Stimulated activated naive B cell treated with anti-CD40 and anti-IgM and Interleukin-4, amounts not matched to agents 10 μg/mL and 1 μg/mL and 100 μg/mL, for 72 hours (primary cell): ENCODE measurements at places on chromosomes 5 and 9.

GRCh38 chr5:149273950-149274349, 2.3 kb downstream of the AFAP1L1 start:
- no peak for DNase-seq

DNA sequence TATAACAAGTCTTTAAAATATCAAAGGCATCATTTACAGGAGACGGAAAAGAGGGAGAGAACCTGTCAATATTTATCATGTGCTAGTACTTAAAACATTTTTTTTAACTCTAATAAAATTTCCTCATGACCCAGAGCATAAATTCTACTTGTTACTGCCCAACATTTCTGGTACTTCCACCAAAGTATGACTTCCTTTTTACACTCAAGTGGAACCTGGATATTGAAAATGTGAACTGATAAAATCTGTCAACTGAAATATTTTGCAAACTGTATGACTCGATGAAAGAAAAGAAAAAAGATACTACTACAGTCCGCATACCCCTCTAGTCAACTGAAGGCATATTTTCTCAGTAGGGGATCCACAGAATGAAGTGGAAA, 37.1 kb downstream of the FAM13B start:
- DNase-seq = no peak

- no peak for DNase-seq
Measured at GRCh38 chr5:8721536-8721935, 824.3 kb downstream of the SEMA5A start.

- no peak for DNase-seq
Measured at GRCh38 chr5:88045931-88046461, 222.6 kb downstream of the TMEM161B start.

- DNase-seq = no peak
Measured at GRCh38 chr5:158324236-158324635, 465.3 kb upstream of the CLINT1 start.

- no peak for DNase-seq
Measured at GRCh38 chr5:90446961-90447360, 27.6 kb downstream of the MBLAC2 start.

GRCh38 chr9:10538073-10538472, 74.7 kb downstream of the PTPRD start:
- DNase-seq = no peak

GRCh38 chr9:100440071-100440470, 13.1 kb downstream of the MSANTD3 start:
- no peak for DNase-seq

GRCh38 chr9:115198001-115198400, 80.0 kb upstream of the TNC start:
- no peak for DNase-seq

DNA sequence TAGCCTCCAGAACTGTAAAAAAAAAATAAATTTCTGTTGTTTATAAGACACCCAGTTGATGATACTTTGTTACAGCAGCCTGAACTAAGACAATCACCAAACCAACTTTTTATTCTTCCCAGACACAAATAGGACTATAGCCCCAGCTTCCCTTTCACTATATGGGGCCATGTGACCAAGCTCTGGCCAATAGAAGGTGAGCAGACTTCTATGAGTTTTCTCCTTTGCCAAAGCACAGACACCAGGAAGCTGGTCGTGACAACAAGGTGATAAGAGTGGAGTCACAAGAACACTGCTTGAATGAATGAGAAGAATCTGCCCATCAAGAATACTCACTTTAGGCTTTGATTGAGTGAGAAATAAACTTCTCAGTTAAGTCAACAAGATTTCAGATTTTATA, 217.7 kb downstream of the DEPDC1B start:
- DNase-seq = no peak

DNA sequence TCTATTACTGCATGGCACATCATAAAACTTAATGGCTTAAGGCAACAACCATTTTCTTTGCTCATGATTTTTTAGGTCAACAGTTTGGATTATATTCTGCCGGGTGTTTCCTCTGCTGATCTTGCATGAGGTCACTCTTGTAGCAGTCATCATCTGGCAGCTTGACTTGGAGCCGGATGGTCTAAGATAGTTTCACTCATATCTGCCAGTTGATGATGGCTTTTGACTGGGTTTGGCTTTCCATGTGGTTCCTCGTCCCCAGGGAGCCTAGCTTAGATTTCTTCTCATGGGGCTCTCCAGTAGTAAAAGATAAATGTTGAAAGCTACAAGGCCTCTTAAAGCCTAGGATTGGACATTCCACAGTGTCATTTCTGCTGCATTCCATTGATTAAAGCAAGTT, 27.4 kb downstream of the LNPEP start:
- no peak for DNase-seq

GRCh38 chr5:130151239-130151638, 247.0 kb downstream of the CHSY3 start:
- no peak for DNase-seq

GRCh38 chr9:86443992-86444391, 89.8 kb upstream of the TUT7 start:
- no peak for DNase-seq

DNA sequence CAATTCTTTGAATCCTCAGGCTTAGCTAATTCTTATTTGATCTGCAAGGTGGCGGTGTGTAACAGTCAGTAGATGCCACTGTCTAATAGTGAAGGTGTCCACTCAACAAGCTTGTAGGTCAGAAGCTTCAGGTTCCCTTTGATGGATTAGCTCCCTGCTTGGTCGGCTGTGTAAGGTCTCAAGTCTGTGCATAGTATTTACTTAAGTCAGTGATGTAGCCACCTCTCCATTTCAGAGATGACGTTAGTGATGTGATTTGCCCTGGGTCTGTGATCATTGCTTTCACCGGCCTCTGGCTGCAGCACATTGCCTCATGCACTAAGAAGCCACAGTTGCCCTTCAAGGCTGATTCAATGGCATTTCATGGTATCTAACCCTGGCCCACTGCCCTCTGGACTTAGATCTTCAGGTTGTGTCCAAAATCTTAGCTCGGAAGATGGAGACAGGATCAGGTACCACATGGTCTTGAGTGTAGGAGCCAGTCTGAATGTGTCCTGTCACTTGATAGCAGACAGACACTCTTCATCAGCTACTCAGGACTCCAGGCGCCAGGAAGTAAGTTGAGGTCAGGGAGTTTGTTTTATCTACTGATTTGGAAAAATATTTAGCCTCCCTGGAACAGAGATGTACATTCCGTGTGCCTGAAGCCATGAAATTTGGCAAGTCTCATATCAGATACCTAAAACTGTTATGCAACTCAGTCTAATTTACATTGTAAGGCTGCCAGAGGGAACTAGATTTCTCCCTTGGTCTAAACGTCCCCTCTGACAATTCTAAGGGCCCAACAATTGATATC, 42.9 kb downstream of the SUB1 start:
- no peak for DNase-seq

DNA sequence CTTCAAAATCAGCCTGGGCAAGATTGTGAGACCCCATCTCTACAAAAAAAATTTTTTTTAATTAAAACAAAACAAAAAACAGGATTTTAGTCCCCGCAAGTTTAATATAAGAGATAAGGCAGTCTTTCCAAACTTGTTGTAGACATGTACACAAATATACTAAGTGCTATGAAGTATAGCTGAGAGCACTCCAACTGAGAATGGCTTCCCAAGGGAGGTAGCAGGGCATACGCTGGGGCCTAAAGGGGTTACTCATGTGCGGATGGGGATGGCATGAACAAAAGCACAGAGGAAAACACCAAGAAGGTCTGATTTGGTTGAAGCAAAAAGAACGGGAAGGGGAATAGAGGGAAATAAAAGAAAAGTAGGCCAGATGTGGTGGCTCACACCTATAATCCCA, 21.1 kb downstream of the SAR1B start:
- no peak for DNase-seq

DNA sequence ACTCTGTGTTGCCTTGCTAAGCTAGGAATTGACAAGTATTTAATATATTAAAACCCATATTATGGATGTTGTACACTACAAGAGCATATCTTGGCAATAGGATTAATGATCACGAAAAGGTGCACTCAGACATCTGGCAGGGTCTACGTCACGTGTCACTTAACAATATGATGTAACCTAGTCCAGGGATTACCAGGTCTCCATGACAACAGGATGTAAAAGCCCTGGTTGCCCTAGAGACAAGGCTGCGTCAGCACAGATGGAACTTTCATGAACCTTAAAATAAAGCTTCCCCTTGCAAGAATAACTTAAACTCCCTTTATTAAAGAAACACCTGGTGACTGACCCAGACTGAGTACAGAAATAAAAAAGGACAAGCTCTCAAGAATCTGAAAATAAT, 717.8 kb downstream of the CDH18 start:
- no peak for DNase-seq

DNA sequence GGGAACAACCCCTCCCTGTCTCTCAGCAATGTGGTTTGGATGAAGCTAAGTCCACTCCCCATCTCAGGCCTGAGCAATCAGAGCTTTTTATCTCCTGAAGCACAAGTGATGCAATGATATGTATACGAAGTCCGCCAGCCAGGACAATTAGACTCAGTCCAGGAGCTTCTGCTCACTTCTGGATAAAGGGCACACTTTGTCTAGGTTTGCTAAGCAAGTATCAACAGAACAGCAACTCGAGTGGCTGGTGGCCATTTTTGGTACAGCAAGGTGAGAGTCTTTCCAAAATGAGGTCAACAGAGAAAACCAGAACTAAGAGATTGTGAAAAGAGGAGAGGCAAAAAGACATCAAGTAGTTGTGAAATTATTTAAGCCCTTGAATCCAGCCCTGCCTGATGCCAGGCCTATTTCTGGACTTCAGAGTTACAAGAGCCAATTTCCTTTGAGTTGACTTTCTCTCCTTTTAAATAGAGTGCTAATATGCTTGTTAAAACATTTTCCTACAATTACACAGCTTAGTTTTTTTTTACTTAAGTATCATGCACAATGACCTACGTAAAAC, 8.2 kb downstream of the NDUFA8 start:
- DNase-seq = no peak
